Hypothalamus (tissue), 51 donors: ENCODE measurements at places on chromosomes 13 and 19.

- DNase-seq, result no peak
Observed at GRCh38 chr19:15294561-15294990, 37.8 kb downstream of the BRD4 start.

- no peak for DNase-seq
Observed at GRCh38 chr19:47109177-47109540, 4.4 kb downstream of the ZC3H4 start.

GRCh38 chr13:33441015-33441414 is 155.5 kb upstream of the STARD13 start:
- DNase-seq, result no peak

GRCh38 chr13:26348966-26349365 is 95.0 kb downstream of the CDK8 start:
- no peak for DNase-seq

DNA sequence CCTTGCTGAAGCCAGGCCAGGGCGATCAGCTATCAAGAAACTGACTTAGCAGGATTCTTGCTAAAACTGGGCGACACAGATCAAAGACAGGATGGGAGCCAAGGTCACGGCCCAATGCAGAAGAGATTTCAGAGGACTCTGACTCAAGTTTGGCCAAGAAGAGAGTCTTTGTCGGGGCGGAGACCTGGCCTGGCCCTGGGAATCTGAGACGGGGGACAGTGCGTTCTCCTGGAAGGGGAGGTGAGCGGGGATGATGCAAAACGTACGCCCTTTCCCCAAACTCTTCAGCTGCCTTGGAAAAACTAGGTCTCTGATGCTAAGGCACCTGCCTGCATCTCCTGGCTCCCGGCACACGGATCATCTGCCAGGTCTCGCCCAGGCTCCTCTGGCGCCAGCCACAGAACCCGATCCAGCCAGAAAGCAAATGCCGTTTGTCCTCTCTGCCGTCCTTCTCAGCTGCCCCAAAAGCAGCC is 9.8 kb downstream of the MVB12A start:
- DNase-seq, result no peak

GRCh38 chr13:41582027-41582463 is 124.7 kb downstream of the RGCC start:
- DNase-seq, result no peak

DNA sequence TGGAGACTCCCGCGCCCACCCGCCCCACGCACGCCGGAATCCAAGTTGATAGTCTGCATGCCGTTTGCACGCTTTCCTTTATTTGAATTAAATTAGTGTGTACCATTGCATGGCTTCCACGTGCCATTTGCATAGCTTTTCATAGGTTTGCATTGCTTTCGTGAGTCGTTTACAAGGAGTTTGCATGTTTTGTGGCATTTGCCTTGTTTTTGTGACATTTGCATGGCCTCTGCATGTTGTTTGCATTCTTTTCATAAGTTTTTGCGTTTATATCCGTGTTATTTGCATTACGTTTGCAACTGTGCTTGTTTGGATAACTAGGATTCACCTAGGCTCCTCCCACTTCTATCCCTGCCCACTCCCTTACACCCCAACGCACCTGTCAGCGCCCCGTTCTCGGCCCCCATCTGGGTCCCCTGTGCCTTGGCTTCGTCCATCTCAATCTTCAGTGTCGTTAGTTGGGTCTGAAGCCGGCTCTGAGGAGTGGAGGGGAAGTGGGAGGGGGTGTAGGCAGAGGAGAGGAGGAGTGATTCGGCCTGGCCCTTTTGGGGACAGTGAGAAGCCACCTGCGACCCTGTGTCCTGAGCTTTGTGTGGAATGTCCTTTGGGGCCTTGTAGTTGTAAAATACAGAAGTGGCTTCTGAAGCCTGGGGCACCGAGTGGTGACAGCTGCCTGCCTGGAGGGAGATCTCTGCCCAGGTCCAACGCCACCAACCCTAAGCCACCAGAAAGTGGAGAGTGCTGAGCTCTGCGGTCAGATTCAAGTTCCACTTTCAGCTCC is 2.4 kb downstream of the CCDC194 start:
- no peak for DNase-seq

DNA sequence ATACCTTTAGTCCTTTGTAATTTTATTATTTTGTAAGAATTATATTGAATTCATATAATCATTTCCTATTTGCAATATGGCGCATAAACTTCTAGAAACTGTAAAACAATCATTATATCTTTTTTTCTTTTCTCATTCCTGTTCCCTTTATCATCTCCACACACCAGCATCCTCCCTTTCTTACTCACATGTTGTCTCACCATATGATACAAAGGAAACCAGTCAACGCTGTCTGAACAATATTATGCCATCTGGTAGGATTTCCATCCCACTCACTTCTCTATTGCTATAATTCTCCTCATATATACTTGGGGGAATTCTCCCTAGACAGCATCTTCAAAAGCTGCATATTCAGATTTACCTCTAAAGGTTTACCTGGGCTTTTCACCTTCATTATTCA is 389.8 kb downstream of the NDFIP2 start:
- DNase-seq, result no peak

GRCh38 chr19:58451358-58452101 is at the start of gene ZNF324B:
ZNF324B (plus strand) TSS chr19:58451622; CDS start chr19:58453702, 2,080 bp downstream.
- DNase-seq, result peak; percentile 89

DNA sequence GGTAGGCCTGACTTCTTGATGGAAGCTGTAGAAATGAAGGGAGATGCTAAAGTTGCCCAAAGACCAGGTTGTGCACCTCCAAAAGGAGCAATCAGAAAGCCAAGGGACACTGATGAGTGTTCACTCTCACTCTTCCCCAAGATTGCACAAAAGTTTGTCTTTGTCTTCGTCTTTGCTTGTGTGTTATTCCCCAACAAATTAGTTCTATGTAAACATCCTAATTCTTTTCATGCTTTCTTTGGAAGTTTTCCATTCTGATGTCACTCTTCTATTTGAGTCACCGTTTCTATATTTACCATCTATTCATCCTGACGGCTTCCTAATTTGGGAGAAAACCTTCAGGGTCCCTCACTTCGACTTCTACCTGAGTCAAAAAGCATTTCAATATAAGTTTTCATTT is 3.7 kb upstream of the TMEM272 start:
- DNase-seq, result no peak

- DNase-seq, result no peak
Observed at GRCh38 chr13:105783261-105783660, 752.2 kb downstream of the EFNB2 start.

- DNase-seq, result no peak
Observed at GRCh38 chr13:40569024-40569350, 97.5 kb downstream of the FOXO1 start.

- no peak for DNase-seq
Observed at GRCh38 chr13:101398920-101399319, 17.4 kb downstream of the NALCN start.

DNA sequence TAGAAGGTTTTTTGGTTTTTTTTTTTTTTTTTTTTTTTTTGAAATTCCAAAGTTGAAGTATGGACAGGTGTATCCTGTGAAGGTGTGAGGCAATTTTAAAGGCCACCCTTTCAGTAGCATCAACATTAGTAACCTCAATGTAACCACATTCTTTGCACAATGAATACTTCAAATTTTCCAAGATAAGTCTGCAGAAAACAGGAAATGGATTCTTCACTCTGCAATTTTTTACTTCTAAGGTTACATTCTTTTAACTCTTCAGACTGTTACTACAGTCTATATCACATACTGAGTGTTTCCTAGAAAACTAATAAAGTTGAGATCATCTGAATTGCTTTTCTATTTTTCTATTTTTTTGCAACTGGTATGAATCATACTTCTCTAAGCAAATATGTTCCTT is 569.0 kb upstream of the GPC6 start:
- no peak for DNase-seq

DNA sequence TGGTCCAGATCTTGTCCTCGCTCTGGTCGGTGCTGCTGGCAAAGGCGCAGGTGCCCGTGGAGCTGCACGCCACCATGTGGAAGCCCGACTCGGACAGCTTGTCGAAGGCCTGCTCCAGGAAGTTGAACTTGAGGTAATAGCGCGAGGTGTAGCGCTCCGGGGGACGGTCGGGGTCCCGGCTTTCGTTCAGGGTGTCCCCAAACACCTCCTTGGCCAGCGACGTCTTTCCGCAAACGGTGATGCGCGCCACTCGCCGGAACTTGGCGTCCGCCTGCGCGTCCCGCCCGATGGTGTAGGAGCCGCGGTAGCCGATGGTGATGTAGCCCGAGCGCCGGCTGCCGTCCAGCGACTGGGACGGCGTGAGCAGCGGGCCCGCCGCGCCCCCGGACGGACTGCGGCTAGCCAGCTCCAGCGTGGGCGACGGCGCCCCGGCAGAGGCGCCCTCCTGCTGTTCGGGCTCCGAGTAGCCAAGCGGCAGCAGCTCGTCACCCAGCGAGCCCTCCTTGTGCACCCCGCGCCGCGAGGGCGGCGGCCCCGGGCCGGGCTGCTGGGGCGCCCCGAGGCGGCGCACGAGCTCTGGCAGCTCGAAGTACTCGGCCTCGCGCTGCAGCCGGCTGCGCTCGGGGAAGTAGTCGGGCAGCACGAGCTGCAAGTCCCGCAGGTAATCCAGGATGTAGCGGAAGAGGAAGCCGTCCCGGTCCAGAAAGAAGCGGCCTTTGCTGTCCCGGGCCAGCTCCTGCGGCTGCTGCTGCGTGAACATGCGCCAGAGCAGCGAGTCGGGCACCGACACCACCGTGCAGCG is 801 bp downstream of the KCTD12 start:
- DNase-seq, result no peak

DNA sequence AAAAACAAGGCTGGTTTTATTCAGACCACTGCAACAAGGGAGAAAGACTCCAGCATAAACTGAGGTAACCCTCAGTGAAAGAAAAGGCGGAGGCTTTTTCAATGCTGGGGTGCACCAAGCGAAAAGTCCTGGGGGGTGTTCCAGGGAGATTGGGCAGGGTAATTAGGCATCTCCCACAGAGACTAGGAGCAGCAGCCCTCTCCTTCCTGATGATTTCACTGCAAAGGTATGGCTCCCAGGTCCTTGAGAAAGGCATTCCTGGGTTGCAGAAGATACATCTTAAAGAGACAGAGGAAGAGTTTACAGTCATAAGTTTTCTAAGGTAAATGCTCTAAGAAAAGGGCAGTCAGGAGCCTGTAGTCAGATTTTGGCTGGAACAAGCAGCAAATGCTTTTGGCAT is 412.0 kb downstream of the FOXO1 start:
- DNase-seq, result no peak

DNA sequence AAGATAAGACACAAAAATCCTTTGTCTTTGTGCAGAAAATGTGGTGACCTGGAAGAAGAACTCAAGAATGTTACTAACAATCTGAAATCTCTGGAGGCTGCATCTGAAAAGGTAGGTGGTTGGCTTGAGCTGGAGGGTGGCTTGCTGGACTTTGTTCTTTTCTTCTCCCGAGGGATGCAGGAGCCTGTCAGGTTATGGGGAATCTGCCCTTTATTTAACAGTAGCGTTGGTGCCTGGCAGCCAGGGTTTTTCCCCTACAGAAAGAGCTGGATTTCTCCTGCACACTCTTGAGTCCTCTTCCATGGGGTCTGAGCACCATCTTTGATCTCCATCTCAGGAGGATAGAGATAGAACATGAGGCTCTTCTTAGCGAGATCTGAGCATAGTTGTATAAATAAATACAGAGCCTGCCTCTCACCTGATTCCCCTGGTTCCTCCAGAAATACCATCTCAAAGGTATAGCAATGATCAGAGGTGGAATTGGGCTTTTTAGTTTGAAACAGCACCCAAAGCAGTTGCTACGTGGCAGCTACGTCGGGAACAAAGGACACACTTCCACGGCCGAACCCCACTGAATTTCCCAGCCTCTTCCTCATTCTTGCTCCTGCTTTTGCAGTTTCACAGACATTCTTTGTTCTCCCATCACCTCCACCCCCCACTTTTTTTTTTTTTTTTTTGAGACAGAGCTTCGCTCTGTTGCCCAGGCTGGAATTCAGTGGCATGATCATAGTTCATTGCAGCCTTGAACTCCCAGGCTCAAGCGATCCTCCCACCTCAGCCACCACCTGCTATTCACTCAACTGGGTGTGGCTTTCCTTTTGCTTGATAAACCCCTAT is 12.9 kb downstream of the TPM4 start:
- DNase-seq, result no peak

DNA sequence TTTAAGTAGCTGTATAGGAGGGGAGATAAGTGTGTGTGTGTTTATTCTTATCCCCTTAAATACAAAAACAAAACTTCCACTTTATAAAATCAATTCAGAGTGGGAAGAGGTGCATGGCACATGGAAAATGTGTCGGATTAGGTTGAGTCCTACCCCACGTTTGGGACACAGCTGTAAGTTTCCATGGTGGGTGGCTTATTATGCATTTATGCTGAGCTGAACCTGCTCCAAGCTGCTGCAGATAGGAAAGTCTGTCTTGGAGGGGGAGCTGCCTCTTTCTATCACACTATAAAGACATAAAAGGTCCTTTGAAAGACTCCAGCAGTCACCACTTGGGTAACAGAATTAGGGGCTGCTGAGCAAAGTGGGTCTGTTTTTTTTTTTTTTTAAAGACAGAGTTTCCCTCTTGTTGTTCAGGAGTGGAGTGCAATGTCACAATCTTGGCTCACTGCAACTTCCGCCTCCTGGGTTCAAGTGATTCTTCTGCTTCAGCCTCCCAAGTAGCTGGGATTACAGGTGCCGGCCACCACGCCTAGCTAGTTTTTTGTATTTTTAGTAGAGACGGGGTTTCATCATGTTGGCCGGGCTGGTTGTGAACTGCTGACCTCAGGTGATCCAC is 15.2 kb downstream of the ACTN4 start:
- DNase-seq, result no peak

GRCh38 chr13:20492641-20493040 is 33.0 kb downstream of the CRYL1 start:
- no peak for DNase-seq

DNA sequence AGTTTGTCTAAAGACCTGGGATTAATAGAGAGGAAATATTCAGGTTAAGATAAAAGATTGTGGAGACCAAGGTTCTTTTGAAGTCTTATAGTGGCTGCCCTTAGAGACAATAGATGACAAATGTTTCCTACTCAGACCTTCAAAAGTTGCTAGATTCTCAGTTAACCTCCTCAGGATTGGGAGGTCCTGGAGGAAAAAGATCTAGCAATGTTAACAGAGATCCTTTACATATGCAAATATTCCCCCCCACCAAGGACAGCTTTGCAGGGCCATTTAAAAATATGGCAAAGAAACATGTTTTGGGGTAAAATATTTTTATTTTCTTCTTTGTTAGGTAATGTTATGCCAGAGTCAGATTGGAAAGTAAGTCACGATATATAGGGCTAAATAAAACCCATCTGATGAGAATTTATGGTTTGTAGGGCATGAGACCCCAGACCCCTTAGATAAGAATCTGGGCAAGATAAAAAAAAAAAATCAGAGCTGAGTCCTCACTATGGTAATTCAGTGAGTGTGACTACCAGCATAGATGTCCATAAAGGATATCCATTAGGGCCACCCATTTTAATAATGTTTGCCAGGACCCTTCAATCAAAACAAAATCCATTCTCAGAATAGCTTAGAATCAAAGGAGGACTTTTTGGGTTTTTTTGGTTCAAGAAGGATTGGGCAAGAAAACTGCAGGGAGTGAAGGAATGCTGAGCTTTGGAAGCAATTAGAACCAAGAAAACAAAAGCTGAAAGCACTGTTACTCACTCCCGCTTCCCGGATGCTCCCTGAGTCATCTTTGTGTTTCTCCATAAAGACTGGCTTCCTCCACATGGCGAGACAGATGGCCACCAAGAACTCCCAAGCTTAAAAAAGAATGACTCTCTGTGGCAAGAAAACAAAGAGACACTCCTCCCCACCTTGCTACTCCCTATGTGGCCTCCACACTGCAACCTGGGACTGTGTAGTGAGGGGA is 28.2 kb downstream of the VSTM1 start:
- no peak for DNase-seq
